ENCODE measurements at places on chromosomes 13 and 19. TPM values are rescaled to one million over a fixed set of nuclear protein-coding genes. Genes with fewer than 3 reads are reported as not detected.
A peak's percentile ranks its signal among the peaks of the same experiment; 100 is the strongest.

GRCh38 chr19:35108730-35109129 is 6.9 kb upstream of the FXYD3 start:
- no peak for DNase-seq

DNA sequence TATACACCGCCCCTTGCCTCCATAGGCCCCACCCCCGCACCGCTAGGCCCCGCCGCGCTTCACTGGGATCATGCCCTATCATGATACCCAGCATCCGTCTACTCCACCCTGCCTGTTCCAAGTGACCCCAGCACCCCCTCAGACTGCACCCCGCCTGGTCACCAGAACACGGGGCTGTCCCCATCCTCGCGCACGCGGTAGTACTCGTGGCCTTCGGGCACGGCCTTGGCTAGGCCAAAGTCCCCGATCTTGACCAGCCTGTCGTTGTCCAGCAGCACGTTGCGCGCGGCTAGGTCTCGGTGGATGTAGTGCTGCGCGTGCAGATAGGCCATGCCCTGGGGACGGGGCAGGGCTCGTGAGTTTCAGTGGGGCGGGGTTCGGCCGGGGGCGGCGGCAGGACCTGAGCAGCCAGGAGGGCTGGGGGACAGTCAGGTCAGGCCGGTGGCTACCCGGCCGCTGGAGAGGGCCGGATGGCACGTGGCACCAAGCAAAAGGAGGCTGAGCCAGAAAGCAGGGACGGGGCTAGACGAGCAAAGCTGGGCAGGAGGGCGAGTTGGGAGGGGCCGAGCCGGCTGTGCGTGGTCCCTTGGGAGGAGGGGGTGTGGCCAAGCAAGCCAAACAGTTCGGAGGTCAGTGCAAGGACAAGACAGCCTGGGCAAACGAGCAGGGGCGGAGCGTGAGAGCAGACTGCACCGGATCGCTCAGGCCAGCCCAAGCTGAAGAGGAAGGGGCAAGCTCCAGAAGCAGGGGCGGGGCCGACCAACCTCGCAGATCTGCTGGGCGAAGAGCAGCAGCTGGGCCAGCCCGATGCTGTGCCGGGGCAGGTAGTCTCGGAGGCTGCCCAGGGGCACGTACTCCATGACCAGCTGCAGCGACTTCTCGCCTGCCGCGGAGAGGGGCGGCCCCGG is 13.6 kb upstream of the ICAM3 start:
- DNase-seq: peak; percentile 76

- no peak for DNase-seq
Measured at GRCh38 chr13:42413484-42413815, 141.5 kb downstream of the AKAP11 start.

DNA sequence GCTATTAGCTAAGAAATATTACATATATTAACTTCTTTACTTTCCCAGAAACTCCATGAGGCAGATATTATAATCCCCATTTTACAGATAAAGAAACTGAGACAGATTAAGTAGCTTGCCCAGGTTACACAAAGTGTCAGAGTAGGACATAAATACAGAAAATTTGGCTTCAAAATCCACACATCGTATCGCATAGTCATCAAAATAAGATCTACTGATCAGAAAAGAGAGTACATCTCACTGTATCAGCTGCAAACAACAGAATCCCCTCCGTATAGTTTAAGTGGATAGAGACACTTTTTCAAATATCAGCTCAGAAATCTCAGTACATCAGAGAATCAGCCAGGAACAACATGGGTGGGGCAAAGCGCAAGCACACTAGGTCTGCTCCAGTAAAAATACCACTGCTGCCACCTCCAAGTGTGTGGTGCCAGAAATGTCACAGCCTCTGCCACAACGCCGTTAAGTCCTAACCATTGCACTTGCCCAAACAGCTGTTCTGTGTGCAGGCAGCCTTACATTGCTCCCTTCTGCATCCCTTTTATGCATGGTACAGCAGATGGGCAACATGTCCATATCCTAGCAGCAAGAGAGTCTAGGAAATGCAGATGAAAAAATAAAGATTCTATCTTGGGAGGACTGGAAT is 204.8 kb downstream of the KLF12 start:
- no peak for DNase-seq

The PRTN3 gene
- total RNA-seq: not detected

The ATG4D gene
- 26.9 TPM for total RNA-seq

The MBD3L2 gene
- total RNA-seq: not detected

All from pancreas (tissue), 10 donors.